ENCODE measurements at places on chromosomes 4 and X. TPM values are rescaled to one million over a fixed set of nuclear protein-coding genes. Genes with fewer than 3 reads are reported as not detected.

- H3K27me3 ChIP-seq: no peaks in the 10 kb centered on the region
- DNase-seq: no peak
- peaks cover 17% of the 10 kb centered on the region for H3K4me1 ChIP-seq
- H3K27ac ChIP-seq: no peak overlapping the region
- peaks cover 3% of the 10 kb centered on the region for H3K36me3 ChIP-seq
- no peak overlapping the region for H3K4me3 ChIP-seq
These were observed 90.4 kb downstream of the PHOX2B start for GRCh38 chr4:41658163-41658562.

GRCh38 chr4:106615410-106615945, 246.9 kb upstream of the GIMD1 start:
- H3K4me1 ChIP-seq: no peaks in the 10 kb centered on the region
- DNase-seq: no peak
- H3K27me3 ChIP-seq: no peaks in the 10 kb centered on the region

GRCh38 chr4:7190691-7191545, 1.4 kb upstream of the SORCS2 start:
- H3K36me3 ChIP-seq: no peaks in the 10 kb centered on the region
- no peak for DNase-seq
- no peaks in the 10 kb centered on the region for H3K27me3 ChIP-seq
- peaks cover 28% of the 10 kb centered on the region for H3K4me1 ChIP-seq
- H3K27ac ChIP-seq: no peak overlapping the region

DNA sequence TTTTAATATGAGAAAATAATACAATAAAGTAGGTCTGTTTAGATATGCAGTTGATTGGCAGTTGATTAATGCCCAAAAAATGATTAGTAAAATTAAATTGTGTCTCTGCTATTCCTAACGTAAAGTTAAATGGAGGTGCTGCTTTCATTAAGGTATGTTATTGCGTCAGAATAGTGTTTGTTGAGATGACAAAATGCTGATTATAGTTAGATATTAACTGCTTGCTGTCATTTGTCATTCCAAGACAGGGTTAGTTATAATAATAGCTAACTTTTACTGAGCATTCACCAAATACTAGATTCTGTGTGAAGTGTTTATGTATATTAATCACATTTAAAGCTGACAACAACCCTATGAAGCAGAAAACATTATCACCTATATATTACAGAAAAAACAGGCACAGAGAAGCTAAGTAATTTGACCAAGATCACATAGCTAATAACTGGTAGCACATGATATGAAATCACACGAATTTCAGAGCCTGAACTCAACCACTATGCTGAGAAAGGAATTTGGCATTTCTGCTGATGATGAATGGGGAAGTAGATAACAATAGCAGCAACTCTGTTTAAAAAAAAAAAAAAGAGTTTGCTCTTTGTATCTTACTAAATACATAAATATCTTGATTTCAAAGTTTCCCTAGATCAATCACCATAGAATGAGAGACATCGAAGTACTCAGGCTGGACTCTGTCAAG, 59.7 kb upstream of the WDR44 start:
- H3K36me3 ChIP-seq: no peaks in the 10 kb centered on the region
- DNase-seq: no peak
- H3K4me3 ChIP-seq: no peak overlapping the region
- H3K27ac ChIP-seq: no peak overlapping the region
- H3K4me1 ChIP-seq: no peaks in the 10 kb centered on the region
- H3K27me3 ChIP-seq: no peaks in the 10 kb centered on the region

- H3K27me3 ChIP-seq: no peaks in the 10 kb centered on the region
- DNase-seq: no peak
- H3K27ac ChIP-seq: no peak overlapping the region
- no peak overlapping the region for H3K4me3 ChIP-seq
- H3K36me3 ChIP-seq: no peaks in the 10 kb centered on the region
These were observed 7.4 kb downstream of the MMAA start for GRCh38 chr4:145626623-145626982.

DNA sequence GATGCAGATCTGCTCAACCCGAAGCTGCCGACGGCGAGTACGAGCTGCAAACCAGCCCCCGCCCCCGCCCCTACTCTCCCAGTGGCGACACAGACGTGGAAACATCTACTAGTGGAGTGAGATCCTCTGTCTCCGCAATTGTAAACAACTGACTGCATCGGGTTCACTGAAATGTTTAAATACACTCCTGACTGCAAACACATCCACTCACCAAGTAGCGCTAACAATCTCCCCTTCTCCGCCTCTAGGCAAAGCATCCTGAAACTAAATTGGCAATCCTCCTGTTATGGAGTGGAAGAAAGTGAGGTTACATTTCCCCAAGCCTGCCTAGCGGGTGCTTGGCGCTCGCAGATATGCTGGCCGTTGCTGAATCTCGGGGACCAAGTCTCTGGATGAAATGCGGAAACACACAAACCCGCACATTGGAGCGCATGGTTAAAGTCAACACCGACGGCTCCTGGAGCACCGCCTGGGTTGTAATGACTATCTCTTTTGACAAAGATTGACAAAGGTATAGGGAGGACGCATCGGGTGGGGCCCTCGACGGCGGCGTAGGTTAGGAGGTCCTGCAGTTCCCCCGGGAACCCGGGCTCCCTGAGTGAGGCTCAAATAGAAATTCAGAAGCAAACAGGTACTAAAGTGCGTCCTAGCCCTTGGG, 117.0 kb upstream of the TEX13C start:
- H3K36me3 ChIP-seq: no peaks in the 10 kb centered on the region
- H3K4me1 ChIP-seq: no peaks in the 10 kb centered on the region
- no peak overlapping the region for H3K27ac ChIP-seq
- H3K27me3 ChIP-seq: no peaks in the 10 kb centered on the region

- DNase-seq: no peak
- H3K27me3 ChIP-seq: no peaks in the 10 kb centered on the region
- peaks cover 13% of the 10 kb centered on the region for H3K36me3 ChIP-seq
- no peaks in the 10 kb centered on the region for H3K4me1 ChIP-seq
- no peak overlapping the region for H3K4me3 ChIP-seq
These were observed 53.5 kb downstream of the FAM114A1 start for GRCh38 chr4:38921151-38921550.

- DNase-seq: no peak
- H3K4me3 ChIP-seq: no peak overlapping the region
- no peaks in the 10 kb centered on the region for H3K27me3 ChIP-seq
- no peaks in the 10 kb centered on the region for H3K36me3 ChIP-seq
These were observed 11.0 kb upstream of the SH3TC1 start for GRCh38 chr4:8188085-8188484.

GRCh38 chr4:148730766-148731165, 288.6 kb upstream of the NR3C2 start:
- no peaks in the 10 kb centered on the region for H3K27me3 ChIP-seq
- no peaks in the 10 kb centered on the region for H3K36me3 ChIP-seq
- no peak overlapping the region for H3K4me3 ChIP-seq
- peaks cover 22% of the 10 kb centered on the region for H3K4me1 ChIP-seq

- H3K27me3 ChIP-seq: no peaks in the 10 kb centered on the region
- H3K27ac ChIP-seq: no peak overlapping the region
- H3K36me3 ChIP-seq: no peaks in the 10 kb centered on the region
- H3K4me3 ChIP-seq: no peak overlapping the region
- H3K4me1 ChIP-seq: no peaks in the 10 kb centered on the region
These were observed 30.3 kb downstream of the INPP4B start for GRCh38 chr4:142815834-142816233.

TCP11X2 gene
- not detected for total RNA-seq

CCSER1 gene
- 37.7 TPM for total RNA-seq

FRMD7 gene
- not detected for total RNA-seq

BMP2K gene
- total RNA-seq: 64.8 TPM

Data from thyroid gland (tissue), 4 donors.